Activated T-cell treated with anti-CD3 and anti-CD28 coated beads, Interleukin-2, amount 50 U/mL, for 72 hours (primary cell): ENCODE measurements at places on chromosomes 1 and 21. TPM values are rescaled to one million over a fixed set of nuclear protein-coding genes. Genes with fewer than 3 reads are reported as not detected.

DNA sequence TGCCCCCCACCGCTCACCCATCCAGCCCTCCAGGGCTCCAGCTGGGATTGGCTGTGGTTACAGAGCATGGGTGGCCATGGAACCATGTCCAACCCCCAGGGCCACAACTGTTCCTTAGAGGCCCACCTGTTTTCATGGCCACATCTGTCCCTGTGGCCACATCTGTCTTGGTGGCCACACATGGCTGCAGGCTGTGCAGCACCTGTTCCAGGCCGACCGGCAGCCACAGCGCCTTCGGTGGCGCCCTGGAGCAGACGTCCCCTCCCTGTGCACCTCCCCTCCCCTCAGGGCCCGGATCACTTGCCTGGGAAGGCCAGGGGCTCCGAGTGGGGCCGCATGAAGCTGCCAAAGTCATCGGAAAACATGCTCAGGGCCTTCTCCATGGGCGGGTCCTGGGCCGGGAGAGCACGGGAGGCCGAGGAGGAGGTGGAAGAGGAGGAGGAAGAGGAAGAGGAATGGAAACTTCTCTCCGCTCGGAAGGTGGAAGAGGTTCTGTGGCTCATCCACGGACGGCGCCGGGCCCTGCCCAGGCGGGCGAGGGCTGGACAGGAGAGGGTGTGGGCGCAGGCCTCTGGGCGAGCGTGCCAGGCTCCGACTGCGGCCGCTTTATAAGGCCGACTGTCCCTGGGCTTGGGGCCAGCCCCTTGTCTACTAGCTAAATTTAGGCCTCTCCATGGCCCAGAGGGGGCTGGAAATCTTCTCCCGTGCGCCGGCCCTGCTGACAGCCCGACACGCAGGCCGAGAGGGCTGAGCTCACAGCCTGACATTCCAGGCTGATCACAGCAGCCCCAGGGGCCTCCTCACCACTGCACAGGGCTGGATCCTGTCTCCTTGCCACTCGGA lies at the start of gene HSPB7:
HSPB7 (minus strand) TSS at position 583 of the 843 bp plus-strand sequence; CDS start at position 503, 80 bp downstream.
- DNase-seq: no peak

DNA sequence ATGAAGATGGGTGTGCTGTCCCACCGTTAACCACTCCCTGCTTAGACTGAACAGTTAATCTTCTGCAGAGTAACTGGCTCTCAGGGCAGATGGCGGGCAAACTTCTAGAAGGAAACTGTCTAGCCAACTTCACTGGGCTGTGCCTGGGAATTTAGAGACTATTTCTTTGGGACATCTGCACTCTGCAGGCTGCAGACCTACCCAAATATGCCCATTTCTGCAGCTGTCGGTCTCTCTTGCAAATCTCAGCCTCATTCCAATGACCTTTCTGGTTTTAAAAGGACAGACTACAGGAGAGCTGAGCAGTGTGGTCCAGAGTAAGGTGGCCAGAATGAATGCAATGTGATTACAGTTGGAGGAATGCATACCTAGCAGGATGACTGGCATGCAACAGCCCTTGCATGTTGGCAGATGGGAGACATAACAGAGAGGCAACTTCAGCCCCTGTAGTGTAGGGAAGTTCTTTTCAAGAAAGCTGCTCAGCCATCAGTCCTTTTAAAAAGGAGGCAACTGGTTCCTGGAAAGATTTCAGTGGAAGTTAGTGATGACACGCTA lies 26.3 kb upstream of the IL20 start:
- no peak for DNase-seq

DNA sequence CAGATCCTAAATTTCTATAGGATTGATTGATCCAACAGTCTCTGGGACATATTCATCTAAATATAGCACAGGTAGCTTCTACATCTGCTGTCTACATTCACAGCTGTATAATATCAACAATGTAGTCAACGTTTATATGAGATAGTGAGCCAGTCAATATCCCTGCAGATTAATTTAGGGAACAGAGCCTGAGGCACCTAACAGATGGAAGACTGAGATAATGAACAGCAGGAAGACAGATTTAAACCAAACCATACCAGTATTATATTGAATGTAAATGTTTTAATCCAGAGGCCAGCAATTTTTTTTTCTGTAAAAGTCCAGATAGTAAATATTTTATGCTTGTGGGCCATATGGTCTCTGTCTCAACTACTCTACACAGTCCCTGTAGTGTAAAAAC lies 2072.4 kb downstream of the MRPL39 start:
- no peak for DNase-seq

DNA sequence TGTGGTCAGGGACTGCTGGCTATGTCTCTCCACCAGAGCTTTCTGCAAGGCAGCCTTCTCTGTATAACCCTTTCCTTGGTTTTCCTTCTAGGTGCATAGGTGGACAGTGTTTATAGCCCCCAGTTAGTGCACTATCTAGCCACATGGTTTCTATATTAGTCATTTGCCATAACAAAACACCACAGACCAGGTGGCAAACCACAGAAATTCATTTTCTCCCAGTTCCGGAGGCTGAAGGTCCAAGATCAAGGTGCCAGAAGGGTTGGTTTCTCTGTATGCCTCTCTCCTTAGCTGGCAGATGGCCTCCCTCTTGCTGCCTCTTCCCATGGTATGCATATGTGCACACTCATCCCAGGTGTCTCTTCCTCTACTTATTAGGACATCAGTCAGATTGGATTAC lies 106.4 kb downstream of the KAZN start:
- DNase-seq: no peak

GRCh38 chr1:70222716-70223235 lies 1.6 kb downstream of the SRSF11 start:
- DNase-seq: no peak

DNA sequence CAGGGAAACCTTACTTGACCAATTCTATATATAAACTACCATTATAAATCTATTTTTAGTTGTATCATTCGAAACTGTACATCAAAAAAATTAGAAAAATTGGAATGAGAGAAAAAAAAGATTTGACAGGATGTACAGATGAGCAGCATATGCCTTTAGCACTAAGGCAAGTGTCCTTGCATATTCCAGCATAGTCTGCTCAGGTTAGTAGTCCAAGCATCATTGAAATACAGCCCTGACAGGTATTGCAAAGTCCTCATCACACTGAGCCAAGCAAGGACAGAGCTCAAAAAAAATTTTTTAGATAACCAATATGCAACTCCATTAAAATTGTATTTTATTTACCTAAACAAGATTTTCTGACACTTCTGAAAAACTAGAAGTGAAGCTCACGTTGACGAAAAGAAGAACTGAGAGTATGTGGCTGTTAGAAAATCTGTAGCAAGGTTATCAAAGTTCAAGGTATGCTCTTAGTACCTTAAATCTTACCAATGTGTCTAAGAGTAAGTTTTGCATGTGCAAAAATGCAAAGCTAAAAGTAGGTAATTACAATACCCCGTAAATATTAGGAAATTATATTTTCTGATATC lies 465.6 kb upstream of the ADGRL4 start:
- DNase-seq: no peak

DNA sequence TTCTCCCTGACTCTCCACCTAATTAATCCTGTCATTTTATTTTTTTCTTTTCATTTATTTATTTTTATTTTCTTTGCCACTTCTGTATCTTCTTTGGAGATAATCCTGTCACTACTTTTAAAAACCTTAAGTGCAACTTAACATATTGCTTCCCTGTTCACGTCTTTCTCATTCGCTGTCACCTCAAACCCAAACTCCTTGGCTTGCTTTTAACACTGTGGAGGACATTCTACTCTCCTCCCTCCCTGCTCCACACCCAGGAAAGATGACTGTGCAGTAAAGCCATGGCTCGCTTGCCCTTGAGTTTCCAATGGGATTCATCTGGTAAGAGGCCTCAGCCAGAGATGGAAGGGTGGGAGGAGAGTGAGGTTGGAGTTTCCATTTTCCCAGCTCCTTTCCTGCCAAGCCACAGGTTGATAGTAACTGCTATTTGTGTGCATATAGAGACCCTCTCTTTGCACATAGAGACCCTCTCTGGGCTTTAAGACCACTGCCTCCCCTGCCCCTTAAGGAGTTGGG lies 6.4 kb upstream of the BRWD1 start:
- DNase-seq: no peak

DNA sequence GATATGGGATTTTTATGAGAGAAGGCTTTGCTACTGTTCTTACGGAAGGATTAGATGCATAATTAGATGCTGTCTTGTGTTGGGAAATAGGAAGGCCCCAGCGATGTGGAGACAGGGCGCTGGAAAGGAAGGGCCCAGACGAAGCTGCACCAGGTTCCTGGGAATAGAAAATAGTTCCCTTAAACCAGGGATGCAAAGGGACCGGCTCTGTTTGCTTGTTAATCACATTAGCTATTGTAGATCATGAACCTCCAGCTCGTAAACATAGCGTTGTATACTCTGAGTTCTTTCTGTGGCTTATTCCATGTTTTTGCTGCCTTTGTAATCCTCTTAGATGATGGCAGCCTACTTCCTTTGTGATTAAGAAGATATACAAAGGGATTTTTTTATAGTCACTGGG lies 79.8 kb upstream of the COX20 start:
- DNase-seq: no peak

DNA sequence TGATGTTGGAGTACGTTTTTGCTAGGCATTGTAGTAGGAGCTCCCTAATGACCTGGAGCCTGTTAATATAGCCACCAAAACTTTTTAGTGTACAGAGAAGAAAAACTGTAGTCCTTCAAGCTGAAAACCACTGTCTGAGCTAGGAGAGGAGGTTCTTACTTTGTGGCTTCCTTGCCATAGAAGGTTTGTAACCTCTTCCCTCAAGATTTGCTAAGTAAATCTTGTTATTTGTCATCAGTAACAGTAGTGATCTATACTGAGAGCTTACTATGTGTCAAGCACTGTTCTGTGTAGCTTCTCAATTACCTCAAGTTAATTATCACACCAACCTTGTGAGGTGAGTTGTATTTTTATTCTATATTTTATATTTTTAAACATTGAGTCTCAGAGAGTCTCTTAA lies 21.2 kb upstream of the LRRC8C start:
- no peak for DNase-seq

GRCh38 chr1:234315091-234315541 lies 58.1 kb upstream of the COA6 start:
- peak; percentile 25 for DNase-seq

DNA sequence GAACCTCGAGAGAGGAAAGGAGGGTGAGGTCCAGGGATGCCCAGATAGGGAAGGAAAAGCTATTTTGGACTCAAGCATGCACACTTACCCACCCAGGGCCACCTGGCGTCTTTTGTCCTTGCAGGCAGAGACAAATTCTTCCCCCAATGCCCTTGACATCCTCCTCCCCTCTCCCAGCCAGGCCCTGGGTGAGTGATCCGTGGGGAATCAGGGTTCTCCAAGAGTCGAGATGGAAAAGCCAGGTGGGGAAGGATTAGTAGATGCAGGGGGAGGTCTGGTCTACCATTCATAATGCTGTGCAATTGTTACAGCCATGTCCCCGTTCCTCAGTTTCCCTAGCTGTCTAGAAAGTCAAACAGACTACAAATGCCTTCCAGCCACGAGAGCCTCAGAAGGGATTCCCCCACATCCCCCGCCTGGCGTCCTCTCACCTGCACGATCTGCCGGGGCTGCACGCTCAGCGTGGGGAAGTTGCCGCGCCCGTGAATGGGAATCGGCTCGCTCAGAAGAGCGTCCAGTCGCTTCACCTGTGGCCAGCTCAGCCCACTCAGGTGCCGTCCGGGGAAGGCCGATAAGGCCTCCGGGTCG lies 580 bp downstream of the TENT5B start:
- DNase-seq: no peak

DNA sequence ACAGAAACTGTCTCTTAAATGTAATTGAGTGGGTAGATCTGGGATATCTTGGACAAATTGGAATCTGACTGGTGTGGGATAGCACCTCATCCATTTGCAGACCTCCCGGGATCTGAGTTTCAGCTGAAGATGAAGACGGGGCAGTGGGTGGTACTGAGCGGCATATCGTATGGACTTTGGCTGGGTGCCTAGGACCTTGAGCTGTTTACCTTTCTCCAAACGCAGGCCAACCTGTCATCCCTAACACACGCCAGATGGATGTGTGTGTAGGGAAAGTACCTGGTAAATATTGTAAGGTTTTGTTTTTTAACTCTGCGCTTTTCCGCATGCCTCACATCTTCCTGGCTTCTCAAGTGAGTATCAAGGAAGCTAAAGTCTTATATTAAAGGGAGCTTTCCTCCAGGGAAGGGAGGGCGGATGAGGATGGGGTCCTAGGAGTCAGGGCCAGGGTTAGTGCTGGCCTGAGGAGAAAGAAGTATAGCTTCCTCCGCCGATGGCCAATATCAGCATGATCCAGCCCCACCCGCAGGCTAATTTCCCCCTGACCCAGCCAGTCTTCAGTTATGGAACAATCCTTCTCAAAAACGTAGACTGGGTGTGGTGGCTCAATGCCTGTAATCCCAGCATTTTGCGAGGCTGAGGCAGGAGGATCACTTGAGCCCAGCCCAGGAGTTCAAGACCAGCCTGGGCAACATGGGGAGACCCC lies 26.2 kb downstream of the ATP8B2 start:
- no peak for DNase-seq

DNA sequence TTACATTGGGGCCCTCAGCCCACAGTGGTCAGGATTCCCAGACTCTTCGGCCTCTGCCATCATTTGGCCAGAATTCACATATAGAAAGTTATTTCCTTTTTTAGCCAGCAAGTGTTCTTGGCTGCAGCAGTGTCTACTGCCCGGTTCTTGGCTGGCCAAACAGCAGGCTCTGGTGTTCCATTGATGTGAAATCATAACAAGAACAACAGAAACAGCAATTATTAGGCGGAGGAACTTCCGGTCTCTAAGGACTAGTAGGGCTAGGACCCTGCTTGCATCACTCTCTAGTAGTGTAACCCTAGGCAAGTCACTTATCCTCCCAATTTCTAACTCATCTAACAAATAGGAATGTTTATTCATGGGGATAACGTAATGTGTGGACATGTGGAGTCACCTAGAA lies 8.7 kb upstream of the GJA5 start:
- no peak for DNase-seq

DNA sequence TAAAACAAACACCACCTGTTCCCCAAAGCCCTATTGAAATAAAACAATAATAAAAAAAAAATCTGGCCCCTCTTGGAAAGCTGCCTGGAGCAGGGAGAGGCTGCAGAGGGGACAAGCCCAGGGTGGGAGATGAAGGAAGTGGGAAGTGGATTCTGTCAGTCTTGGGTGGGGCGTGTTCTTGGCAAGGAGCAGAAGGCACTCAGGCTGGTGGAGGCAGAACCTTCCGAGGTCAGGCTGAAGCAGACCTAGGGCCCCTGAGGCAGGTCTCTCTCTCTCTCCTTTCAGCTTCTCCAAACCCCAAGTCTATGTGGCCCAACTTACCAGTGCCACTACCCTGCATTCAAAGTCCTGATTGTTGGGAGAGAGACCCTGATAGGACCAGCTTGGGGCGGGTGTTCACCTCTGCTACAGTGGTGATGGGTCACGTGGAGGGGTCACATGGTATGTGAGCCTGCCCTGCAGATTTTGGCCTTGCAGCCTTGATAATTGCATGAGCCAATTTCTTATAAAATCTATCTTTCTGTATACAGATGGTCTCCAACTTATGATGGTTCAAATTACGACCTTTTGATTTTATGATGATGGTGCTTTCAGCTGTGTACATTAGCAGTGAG lies 145.4 kb upstream of the C1orf174 start:
- no peak for DNase-seq

GRCh38 chr1:92495392-92496063 lies 8.8 kb upstream of the GFI1 start:
- no peak for DNase-seq

GRCh38 chr1:91631718-91632330 lies 131.2 kb downstream of the CDC7 start:
- no peak for DNase-seq

Gene KRTAP7-1
- not detected for total RNA-seq

Gene C1orf116
- total RNA-seq: 0.12 TPM

Gene S100A11
- 252 TPM for total RNA-seq

Gene MIXL1
- total RNA-seq: not detected

Gene FAM72D
- 22.0 TPM for total RNA-seq

Gene HES2
- 1.2 TPM for total RNA-seq

Gene PCP4L1
- 1.2 TPM for total RNA-seq

Gene EXTL1
- not detected for total RNA-seq

Gene TCP10L
- total RNA-seq: 0.56 TPM
